ENCODE measurements at places on chromosomes 5 and 9.

- no peak for DNase-seq
Observed at GRCh38 chr5:111197523-111197922, 26.7 kb upstream of the CAMK4 start.

DNA sequence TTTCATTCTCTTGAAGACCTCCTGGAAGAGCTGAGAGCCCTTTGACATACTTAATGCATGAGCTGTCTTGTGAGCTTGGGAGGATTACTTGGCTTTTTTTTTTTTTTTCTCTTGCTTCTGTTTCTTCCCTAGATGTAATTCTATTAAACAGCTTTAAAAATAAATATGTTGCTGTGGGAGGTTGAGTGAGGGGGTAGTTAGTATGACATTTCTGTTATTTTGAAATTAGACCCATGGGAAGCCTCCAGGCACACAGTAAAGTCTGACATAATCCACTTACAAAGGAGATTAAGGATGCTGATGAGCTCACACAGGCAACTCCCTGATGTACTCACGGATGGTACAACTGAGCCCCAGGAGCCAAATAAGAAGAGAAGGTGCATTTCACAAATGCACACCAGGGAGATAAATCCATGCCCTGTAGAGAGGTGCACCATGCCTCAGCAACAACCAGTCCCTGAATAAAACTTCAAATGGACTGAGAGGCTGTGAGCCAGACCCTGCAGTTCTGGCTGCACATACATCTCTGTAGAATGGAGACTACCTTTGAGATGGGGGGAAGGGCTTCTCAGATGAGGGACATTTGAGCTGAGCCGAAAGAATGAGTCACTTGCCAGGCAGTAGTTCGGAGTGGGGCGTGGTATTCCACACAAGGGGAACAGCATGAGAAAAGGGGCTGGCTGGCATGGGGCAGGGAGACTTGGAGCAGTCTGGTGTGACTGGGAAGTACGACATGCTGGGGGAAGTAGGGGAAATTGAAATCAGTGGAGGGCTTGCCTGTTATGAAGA, 68.7 kb downstream of the ACTL7B start:
- no peak for DNase-seq

DNA sequence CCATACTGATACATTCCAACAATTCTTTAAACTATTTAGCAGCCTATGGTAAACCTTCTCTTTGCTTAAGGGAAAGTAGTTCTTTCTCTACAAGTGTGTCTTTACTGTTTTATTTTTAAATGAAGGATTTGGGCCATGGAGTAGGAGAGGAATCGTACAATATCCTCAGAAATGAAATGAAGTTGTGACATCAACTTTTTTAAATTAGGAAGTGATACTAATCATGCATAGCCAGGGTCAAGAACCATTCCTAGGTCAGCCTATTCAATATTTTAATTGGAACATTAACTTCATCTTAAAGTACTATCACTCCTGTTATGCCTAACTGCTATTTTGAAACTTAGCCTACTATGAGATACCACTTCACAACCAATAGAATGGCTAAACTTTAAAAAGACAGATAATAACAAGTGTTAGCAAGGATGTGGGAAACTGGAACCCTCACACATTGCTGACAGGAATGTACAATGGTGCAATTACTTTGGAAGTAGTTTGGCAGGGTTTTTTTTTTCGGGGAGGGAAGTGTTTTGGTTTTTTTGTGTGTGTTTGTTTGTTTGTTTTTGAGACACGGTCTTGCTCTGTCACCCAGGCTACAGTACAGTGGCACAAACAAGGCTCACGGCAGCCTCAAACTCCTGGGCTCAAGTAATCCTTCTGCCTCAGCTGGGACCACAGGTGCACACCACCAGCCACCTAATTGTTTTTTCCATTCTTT, 10.7 kb downstream of the AGTPBP1 start:
- no peak for DNase-seq

- no peak for DNase-seq
Observed at GRCh38 chr9:86907346-86907745, 40.0 kb downstream of the GAS1 start.

- no peak for DNase-seq
Observed at GRCh38 chr5:75374394-75374814, 37.4 kb downstream of the HMGCR start.

DNA sequence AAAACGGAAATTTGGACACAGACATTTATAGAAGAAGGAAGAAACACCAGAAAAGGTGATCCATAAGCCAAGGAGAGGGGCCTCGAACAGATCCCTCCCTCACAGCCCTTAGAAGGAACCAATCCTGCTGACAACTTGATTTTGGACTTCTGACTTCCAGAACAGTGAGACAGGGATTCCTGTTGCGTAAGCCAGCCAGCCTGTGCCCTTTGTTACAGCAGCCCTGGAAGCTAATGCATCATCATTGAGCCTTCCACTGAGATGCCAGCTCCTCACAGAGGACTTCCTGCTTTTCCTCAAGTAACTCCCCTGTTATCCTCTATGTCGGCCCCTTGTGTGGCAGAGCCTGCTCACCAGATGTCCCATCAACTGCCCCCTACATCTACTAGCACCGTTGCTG, 94.1 kb downstream of the JMY start:
- no peak for DNase-seq

GRCh38 chr5:5523066-5523505, 100.6 kb downstream of the ICE1 start:
- DNase-seq, result no peak

DNA sequence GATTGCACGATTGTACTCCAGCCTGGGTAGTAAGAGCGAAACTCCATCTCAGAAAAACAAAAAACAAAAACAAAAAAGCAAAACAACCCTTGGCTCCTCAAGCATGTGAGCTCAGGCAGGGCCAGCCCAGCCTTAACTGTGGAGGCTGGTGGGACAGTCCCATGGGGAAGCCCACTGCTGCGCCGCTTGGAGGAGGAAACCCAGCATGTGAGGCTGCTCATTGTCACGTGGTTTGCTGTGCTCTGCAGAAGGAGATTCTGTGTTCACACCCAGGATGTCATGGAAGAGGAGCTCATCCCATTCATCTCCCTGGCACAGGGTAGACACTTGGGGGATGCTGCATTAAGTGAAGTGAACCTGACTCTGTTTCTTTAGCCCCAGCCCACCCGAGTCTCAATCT, 4.0 kb downstream of the ZBED3 start:
- DNase-seq, result no peak

DNA sequence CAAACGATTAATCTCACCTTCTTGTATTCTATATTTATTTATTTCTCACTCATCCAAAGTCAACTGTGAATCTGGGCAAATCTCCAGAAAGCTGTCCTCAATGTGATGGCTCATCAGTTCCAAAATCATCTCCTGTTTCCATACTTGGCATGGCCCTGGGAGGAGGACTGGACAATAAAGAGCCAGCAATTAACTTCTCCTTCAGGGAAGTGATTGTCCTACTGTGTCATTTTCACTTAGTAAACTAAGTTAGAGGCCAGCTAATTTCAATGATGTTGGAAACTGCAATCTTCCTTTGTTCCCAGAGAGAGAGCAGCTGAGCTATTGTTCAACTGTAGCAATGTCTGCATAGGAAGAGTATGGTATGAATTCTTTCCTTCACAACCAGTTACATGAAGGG, 17.5 kb downstream of the CDH12 start:
- no peak for DNase-seq

- no peak for DNase-seq
Observed at GRCh38 chr5:21817668-21818369, 1035.3 kb downstream of the CDH12 start.

DNA sequence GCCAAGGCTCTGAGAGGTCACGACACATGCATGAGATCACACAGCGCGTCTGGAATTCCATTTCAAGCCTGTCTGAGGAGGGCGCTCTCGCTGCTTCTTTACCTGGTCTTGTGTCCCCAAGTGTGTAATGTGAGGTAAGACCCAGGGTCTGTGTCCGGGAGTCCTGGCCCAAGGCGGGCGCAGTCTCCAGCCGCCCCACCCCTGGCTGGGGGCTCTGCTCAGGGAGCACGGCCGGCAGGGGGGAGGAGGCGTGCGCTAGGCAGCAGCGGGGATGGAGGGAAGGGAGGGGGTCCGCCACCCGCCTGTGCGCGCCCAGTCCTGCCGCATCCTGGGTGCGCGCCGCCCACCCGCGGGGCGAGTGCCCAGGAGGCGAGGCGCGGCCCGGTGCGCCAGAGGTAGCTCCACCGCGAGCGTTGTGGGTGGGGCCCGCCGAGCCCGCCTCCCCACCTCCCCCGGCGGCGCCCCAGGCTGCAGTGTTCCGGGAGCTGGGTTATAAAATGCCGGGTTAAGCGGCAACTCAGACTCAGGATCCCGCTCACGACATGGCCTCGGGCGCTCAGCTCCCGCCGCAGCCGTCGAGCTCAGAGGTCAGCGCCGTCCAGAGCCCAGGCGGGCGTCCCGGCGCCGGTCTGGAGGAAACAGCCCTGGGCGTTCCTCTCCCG, at the start of gene CCNI2:
Gene CCNI2, plus strand, starts transcription at position 473 of the 662 bp plus-strand sequence. Its CDS starts 70 bp downstream, at position 543.
- no peak for DNase-seq

GRCh38 chr5:1413211-1413610, 32.0 kb downstream of the SLC6A3 start:
- no peak for DNase-seq

DNA sequence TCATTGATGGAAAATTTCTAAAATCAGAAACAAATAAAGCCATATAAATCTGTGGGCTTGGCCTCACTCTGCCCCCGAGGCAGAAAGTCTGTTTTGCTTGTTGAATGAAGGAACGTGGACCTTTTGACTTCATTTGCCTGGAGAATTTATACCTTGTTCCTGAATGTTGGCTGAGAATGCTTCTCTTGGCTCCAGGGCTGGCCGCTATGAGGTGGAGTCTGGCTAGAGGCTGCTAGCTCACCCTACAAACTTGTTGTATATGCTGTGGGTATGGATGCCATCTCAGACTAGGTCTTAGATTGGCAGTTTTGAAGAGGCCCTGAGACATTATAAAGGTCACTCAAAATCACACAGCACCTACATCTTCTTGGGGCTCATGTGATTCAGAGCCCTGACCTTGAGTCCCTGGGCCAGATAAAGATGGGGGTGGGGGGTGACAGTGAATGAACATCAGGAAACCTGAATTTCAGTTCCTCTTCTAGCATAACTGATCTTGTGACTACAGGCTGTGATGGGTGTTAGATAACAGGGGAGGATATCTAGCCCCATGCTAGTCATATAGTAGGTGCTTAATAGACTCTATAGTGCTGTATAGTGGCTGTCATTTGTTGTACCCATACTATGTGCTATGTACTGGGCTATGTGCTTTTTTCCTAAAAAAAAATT, 2.8 kb downstream of the GM2A start:
- DNase-seq, result no peak

GRCh38 chr9:102770704-102771103, 224.4 kb upstream of the CYLC2 start:
- no peak for DNase-seq

DNA sequence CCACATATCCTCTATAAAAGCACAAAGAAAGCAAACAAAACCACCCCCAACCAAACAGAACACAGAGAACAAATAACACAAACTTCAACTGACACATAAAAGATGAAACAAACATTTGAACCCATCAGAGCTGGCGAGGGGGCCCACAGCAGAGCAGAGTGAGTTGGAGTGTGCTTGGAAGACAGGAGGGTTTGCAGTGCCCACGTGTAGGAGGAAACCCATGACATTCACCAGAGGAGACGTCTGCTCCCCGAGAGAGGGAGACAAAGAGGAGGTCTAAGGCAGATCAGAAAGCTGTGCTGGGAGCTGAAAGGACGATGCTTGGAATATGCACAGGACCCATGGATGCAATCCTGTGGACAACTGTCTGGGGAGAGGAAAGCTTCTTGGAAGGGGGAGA, 27.0 kb downstream of the MRPL36 start:
- DNase-seq, result no peak

GRCh38 chr5:95102687-95103086, 182.2 kb downstream of the MCTP1 start:
- DNase-seq, result no peak

DNA sequence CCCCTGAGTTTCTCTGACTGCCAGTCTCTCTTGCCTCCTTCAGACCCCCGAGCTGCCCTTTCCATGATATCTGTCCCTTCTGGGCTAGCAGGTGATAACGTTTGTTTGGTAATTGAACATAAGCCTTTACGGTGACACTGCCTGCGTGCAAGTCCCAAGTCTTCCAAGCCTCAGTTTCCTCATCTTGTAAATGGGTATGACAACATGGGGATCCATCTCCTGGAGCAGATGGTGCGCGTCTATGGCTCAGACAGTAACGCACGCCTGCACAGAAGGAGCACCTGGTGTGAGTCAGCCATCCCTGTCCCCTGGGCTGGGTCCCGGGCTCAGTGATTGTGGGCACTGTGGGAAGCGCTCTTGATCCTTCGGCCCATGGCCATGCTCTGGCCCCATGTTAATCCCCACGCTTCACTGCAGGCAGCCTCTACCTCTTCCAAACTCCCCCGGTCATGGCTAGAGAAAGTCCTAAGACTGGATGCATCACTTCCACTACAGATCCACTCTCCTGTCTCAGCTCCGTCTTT, 85.8 kb downstream of the DAP start:
- DNase-seq, result peak; percentile 40

DNA sequence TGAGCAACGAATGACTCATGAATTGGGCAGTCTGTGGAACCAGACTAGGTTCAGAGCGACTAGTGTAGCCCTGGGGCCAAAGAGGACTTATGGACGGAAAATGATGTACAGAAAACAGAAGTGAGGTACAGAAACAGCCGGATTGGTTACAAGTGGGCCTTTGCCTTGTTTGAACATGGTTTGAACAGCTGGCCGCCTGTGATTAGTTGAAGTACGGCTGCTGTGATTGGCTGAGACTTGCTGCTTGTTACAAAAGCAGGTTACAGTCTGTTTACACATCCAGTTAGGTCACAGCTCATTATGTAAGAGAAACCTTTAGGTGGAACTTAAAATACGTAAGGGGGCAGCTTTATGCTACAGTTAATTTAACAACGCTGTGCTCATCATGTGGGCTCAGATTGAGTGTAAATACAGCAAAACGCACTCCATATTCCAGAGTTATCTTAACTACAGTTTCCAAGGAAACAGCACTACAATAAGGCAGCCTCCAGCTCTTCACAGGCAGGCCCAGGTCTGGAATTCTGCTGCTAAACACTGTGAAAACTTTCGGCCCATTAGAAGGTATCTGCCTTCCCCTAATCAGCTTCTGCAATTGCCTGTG, 6.5 kb downstream of the AMACR start:
- no peak for DNase-seq

DNA sequence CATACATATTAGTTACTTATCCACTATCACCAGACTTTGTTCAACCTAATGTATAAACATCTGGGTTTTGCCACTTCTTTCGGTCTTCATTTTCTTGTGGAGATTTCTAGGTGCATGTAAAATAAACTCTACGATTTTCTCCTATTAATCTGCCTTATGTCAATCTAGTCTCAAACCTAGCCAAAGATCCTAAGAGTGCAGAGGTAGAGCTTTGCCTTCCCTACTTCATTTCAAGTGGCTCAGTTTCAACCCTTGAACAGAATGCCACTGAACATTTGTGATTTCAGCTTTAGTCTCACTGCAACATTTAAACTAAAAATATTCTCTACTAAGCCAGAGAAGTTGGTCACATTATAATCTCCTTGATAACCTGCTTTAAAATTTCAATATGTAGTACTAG, 94.0 kb downstream of the EDIL3 start:
- DNase-seq, result no peak

All from left forelimb (tissue), 1 donor.